ENCODE measurements at places on chromosomes 12 and 14. TPM values are rescaled to one million over a fixed set of nuclear protein-coding genes. Genes with fewer than 3 reads are reported as not detected.

EXOC3L4 gene
- polyA plus RNA-seq, result not detected

ABCB9 gene
- polyA plus RNA-seq, result 3.9 TPM

- no peak for DNase-seq
Measured at GRCh38 chr14:98548071-98548686, 723.8 kb downstream of the BCL11B start.

DNA sequence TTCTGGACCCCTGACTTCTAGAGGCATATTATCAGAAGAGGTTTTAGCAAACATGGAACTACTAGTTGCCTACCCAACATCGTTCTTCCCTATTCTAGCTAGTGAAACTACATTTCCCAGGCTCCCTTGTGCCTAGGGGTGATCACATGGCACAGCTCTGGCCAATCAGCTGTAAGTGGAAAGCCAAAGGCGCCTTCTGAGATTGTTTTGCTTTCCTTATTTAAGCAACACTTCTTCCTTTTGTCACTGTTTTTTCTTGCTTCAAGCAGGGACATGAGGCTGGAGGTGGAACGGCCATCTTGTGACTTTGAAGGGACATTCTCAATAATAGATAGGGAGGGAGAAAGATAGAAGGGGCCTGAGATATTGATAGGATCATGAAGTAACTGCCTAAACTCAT, 136.7 kb downstream of the ZNF664 start:
- no peak for DNase-seq

- DNase-seq, result no peak
Measured at GRCh38 chr12:43281563-43281962, 270.4 kb downstream of the ADAMTS20 start.

DNA sequence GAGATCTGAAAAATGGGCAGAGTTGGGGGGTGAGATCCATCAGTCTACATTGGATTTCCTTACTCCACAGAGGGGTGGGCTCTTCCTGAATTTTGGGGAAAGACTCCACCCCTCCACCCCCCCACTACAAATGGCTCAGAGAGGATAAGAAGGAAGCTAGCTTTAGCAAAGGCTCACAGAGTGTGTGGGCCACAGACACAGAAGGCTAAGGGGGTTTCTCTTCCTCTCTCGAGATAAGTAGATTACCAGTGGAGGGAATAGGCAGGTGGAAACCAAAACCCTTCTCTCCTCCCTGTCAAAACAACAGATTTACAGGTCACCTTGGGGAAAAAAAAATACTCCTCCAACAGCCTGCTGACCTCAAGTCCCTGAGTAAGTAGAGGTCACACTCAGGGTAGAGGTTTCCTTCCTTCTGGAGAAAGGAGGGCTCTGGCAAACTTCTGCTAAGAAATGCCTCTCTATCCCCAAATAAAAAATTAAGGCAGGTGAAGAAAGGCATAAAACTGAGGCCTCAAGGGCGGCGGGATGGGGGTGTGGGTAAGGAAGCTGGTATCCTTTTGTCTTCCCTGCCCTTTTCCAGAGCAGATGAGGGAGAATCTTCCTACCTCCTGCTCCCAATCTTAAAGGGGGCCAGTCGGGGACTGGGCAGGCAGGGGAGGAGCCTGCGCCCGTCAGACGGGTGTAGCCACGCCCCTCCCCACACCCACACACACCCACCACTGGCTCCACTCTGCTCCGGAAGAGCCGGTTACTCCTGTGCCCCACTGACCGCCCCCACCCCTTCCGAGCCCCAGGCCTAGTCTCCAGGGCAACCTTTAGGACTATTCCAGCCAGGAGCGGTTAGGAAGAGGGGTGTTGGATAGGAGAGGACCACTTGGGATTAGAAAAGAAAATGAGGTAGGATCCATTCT, 1.9 kb upstream of the BAZ2A start:
- no peak for DNase-seq

DNA sequence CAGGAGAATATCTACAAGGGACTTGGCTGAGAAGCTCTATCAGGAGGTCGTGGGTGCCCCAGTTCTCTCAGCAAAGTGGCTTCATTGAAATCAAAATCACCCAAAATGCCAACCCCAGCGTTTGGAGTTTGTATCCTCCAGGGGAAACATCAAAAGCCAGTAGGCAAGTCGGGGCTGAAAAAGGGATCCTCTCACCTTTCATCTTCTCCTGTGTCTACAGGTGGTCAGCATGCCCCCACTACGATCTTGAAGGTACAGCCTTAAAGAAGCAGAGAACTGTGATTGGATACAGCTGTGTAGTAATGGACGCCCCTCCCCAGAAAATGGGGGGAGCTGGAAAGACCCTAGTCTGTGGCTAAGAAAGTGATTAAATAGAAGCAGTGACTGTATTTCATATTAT, 22.2 kb downstream of the HRK start:
- DNase-seq, result no peak

GRCh38 chr12:8779862-8780261, 42.6 kb upstream of the A2ML1 start:
- DNase-seq, result no peak
